ENCODE measurements at places on chromosomes 11 and 22.

DNA sequence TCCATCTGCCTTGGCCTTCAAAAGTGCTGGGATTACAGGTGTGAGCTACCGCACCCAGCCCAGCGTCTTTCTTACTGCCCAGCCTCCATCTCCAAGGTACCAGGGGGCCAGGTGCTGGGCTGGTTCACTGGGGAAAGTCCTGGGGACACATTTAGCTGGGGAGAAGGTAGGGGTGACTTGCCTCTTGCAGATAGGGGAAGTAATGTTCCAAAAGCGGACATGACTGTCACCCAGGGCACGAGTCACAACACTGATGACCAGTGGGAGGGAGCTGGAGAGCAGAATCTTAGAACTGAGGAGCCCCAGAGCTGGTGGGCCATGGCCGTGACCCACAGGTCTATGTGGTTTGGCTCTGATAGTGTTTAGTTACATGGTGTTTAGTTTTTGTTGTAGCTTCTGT lies 2.4 kb upstream of the SLC15A3 start:
- no peak for DNase-seq

- no peak for DNase-seq
Measured at GRCh38 chr22:24989541-24989951, 37.0 kb downstream of the KIAA1671 start.

- DNase-seq: no peak
Measured at GRCh38 chr22:35838855-35839576, 121.3 kb downstream of the APOL5 start.

- no peak for DNase-seq
Measured at GRCh38 chr11:36161572-36161971, 127.7 kb downstream of the COMMD9 start.

DNA sequence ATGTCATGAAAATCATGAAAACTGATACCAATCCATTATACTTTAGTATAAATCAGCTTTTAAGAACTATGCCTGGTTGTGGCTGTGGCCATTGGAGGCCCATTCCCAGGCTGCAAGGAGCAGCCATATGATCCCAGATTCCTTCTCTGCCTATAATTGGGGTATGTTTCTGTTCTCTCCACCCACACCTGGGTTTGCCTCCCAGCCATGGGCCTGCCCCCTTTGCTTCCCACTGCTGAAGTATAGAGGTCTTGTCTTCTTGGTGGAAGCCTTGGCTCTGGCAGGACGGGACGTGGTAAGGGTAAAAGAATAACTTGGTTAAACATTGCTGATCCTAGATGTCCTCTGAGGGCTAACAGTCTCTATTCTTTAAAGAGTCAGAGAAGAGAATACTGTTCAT lies 2.4 kb downstream of the MICAL2 start:
- no peak for DNase-seq

Measured in stimulated activated effector memory CD8-positive, alpha-beta T cell treated with anti-CD3 and anti-CD28 coated beads, Interleukin-12 subunit alpha, Interleukin-12 subunit beta, amount 100 ng/mL, for 72 hours (primary cell).